ENCODE measurements at places on chromosomes 3 and 15. TPM values are rescaled to one million over a fixed set of nuclear protein-coding genes. Genes with fewer than 3 reads are reported as not detected.

The TICRR gene
- total RNA-seq: 10.1 TPM

The SCN5A gene
- 0.72 TPM for total RNA-seq

The VILL gene
- 0.22 TPM for total RNA-seq

The MGLL gene
- total RNA-seq: 60.1 TPM

The MFN1 gene
- total RNA-seq: 16.8 TPM

The FBXO40 gene
- total RNA-seq: not detected

The ITGA11 gene
- 2.8 TPM for total RNA-seq

Measured in A549 treated with dexamethasone at 1 μM for 4 hours (cell line).